ENCODE measurements at places on chromosomes 11 and 22. TPM values are rescaled to one million over a fixed set of nuclear protein-coding genes. Genes with fewer than 3 reads are reported as not detected.

NRIP3 gene
- total RNA-seq, result 1.6 TPM

BTBD10 gene
- 27.9 TPM for total RNA-seq

DEFB131B gene
- total RNA-seq, result not detected

PYGM gene
- total RNA-seq, result 8.6 TPM

FZD4 gene
- 41.4 TPM for total RNA-seq

PATE2 gene
- total RNA-seq, result not detected
